IPS DF 6.9 (cell line): ENCODE measurements at places on chromosomes 7 and 10.

DNA sequence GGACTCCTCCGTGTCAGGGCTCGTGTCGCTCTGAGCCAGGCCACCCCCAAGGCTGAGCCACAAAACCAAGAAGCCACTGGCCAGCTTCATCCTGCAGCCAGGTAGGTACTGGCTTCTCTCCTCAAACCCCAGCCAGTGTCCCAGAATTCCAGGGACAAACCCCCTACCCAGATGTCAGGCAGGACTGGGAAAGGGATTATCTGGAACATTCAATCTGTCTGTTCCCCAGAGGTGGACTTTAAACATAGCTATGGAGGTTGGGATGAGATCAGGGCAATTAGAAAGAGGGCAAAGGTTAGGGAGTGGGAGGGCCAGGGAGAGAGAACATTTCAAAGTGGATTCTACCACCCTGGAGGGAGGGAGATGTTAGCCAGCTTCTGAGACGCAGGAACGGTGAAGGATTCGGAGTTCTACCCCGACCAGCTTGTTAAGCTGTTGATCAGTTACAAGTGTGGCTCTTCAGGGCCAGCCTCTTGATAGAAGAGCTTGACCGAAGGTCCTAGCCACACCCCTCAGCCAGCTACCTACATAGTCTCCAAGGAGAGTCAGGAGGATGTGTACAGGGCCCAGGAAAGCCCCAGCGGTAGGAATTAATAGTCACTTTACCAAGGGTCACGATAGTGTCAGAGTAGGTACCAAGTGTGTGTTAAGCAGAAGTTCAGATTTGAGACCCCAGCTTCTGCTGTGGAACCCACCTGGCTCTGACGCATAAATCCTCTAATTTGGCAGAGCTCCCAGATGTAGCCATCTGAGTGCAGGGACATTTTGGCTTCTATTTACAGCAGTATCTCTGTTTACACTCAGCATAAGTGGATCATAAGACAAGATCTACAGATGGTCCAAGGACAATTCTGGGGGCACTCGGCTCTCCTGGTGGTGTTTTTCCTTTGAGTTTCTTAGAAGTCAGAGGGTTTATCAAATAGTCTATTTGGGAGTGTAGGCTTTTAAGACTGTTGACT lies at the start of gene PLA2G12B:
TSS of gene PLA2G12B (minus strand) at position 211 of the 959 bp plus-strand sequence. CDS start at position 90, 121 bp downstream.
- DNase-seq, result no peak

GRCh38 chr10:69817078-69817581 lies 15.4 kb downstream of the COL13A1 start:
- DNase-seq, result no peak

- no peak for DNase-seq
Measured at GRCh38 chr7:140639366-140640053, 1.1 kb downstream of the DENND2A start.

- no peak for DNase-seq
Measured at GRCh38 chr10:130941886-130942285, 369.6 kb downstream of the TCERG1L start.

DNA sequence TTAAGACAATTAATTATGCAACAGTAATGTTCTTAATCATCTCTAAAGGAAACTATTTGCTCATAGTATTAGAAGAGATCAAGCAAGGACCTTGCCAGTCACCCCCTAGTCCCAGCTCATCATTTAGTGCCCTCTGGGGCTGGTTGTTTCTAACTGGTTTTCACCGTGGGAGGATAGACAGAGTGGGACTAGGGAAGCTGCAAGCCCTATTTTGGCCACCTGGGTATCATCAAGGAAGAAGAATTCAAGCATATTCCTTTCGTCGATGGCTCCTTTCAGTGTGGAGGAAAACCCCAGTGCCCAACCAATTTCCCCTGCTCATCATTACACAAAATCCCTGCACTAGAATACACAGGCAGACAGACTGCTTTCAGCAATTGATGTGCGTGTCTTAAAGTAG lies 30.6 kb upstream of the FGFR2 start:
- DNase-seq, result no peak

GRCh38 chr10:31939797-31940708 lies 11.4 kb upstream of the ARHGAP12 start:
- DNase-seq, result no peak

- DNase-seq, result no peak
Measured at GRCh38 chr7:156121956-156122355, 309.7 kb upstream of the SHH start.

- no peak for DNase-seq
Measured at GRCh38 chr7:13778967-13779366, 210.5 kb downstream of the ETV1 start.

DNA sequence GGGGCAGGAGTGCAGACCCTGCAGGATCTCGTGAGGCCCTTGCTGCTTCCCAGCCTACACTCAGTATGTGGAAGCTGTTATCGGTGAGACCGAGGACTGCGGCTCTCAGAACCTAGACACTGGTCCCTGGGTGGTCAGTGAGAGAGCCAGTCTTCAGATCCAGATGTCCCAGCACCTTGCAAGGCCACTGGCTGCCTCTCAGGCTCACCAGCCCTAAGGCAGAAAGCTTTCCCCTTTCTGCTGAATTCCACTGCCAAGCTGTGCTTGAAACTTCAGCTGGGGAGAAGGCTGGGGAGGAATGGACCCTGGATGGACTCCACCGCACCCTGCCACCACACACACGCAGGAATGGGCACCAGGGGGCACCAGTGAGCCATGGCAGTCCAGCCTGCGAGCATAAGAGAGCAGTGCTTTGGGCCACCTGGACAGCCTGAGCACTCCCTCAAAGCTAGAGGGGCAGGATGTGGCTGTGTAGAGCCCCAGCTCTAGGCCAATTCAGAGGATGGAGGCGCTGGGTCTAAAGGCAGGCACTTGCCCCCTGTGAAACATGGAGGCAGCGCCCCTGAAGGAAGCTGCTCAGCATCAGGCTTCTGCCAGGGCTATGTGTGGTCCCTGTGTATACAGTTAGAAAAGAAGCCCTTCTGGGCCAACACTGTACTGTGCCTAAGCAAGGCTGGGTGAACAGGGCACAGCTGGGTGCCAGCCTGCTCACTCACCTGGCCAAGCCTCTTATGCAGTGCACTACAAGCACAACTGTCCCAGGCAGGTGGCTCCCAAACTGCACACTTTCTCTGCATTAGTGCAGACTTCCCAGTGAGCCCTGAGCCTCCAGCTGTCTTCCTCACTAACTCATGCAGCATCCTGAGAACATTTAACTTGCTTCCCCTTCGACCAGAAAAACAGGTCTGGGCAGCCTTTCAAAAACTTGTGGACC lies 21.6 kb downstream of the TMEM72 start:
- peak; percentile 87 for DNase-seq

GRCh38 chr10:126661841-126662515 lies 8.5 kb downstream of the C10orf90 start:
- no peak for DNase-seq

- DNase-seq, result no peak
Measured at GRCh38 chr7:22481726-22482125, 18.3 kb downstream of the STEAP1B start.

GRCh38 chr10:64537112-64537511 lies 1015.9 kb downstream of the REEP3 start:
- DNase-seq, result no peak

- no peak for DNase-seq
Measured at GRCh38 chr10:91607646-91608403, 25.0 kb downstream of the PPP1R3C start.

GRCh38 chr7:30351286-30351685 lies 66.9 kb downstream of the ZNRF2 start:
- no peak for DNase-seq

DNA sequence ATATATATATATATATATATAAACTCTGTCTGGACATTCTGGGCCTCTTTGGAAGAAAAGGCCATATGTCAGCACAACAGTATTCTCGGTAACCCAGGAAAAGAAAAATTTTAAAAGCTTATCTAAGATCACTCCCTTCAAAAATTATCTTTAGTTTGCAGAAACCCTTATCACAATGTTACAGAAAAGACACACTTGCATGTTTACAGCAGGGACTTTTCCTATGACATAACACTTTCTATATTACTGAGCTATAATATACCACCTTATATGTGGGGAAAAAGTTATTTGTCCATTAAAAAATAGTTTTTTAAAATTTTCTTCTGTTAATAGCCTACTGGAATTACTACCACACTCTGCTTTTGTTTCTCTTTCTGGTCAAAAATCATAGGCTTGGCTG lies 25.4 kb downstream of the ANKRD61 start:
- no peak for DNase-seq

- DNase-seq, result peak; percentile 63
Measured at GRCh38 chr7:43669286-43670081, 59.8 kb downstream of the COA1 start.

GRCh38 chr7:4683884-4684565 lies 1.9 kb downstream of the FOXK1 start:
- DNase-seq, result no peak

- DNase-seq, result no peak
Measured at GRCh38 chr7:66735850-66736249, 4.7 kb upstream of the RABGEF1 start.

- DNase-seq, result no peak
Measured at GRCh38 chr7:74012842-74013249, 15.1 kb upstream of the ELN start.

DNA sequence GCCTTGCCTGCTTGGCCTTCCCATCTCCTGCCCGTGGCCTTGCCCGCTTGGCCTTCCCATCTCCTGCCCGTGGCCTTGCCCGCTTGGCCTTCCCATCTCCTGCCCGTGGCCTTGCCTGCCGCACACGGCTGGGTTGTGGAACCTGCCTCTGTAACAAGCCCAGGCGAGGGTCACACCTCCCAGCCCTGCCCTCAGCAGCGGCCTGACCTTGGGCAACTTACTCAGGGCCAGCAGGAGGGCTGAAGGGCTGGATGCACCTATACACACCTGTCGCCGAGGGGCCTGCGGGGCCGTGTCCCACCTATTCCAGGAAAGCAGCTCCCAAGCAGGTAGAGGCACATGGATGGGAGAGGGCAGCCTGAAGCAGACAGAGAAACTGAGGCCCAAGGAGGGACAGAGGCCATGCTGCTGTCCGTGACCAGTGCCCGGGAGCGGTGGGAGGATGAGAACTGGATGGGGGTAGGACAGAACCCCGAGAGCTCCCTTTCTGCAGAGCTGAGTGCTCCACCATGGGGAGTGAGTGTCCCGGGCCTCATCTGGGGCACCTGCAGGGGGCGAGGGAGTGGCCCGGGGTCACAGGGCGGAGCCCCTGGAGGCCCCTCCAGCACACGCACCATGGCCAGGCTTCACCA lies 277.6 kb downstream of the ELFN1 start:
- no peak for DNase-seq

DNA sequence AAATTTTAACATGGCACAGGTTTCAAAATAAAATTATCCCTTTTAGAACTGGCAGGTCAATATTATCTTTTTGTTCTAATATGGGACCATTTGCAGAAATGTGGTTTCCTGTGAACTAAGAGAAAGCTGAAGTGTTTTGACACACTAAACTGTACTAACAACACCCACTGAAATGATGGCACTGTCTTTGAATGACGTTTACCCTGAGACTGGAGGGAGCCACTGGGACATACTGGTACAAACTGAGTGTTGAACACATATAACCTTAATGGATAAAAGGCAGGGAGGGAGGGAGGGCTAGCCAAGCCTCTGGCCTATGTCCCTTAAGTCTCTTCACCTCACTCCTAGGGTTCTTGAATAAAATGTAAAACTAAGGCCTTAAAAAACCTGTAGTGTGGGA lies 95.9 kb downstream of the PDE1C start:
- DNase-seq, result no peak

DNA sequence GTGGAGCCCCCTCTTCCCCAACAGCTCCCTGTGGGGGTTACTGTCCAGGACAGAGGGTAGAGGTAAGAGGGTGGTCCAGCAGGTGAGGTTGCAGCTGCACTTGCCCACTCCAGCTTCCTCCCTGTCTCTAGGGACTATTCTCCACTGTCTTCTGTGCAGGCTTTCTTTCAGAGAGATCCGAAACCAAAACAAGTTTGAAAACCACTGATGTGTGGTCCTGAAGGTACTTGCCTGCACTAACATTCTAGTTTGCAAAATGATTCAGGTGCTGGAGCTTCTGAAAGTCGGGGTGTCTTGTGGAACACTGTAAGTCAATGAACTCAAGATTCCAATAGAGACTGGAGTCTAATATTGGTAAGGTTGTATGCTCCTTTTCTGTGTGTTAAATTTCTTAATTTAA lies 63.1 kb downstream of the BLNK start:
- no peak for DNase-seq

DNA sequence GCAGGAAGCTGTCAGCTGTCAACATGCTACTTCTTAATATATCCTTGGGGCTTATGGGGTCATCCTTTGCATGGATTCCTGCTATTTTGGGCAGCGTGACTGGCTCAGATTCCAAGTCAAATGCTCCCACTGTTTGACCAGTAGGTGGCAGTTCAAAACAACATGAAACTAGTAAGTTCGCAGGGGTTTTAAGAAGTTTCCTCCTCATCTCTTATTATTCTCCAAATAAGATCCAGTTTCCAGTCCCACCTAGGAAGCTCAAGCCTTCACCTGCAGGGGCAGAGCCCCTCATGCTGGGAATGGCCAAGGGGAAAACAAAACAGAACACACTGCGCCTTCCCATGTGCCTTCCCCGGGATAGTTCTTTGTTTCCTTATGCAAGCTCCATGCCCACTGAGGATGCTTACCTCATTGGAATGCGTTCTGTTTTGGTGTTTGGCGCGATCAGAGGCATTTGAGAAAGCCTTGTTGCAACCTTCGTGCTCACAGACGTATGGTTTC lies 259.8 kb downstream of the GLI3 start:
- DNase-seq, result peak; percentile 11

DNA sequence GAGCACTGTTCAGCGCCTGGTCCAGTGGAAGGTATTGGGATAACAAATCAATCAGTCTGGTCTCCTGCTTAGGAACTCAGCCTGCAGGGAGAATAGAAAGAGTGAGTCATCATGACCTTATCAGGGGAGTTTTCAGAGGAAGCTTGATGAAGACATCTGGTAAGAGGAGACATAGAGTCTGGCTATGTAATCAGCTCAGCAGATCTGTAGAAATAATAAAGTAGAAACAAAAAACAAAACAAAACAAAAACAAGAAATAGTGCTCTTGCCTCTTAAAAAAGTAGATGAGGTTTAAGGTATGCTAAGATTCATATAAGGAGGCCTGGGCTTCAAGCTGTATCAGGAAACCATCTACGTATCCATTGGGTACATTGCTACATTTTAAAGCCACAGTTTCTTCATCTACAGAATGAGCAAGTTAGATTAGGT lies 14.4 kb downstream of the TAS2R41 start:
- no peak for DNase-seq

GRCh38 chr7:30169579-30169978 lies 34.8 kb downstream of the MTURN start:
- no peak for DNase-seq
